DND-41 (cell line): ENCODE measurements at places on chromosomes 4 and X.

DNA sequence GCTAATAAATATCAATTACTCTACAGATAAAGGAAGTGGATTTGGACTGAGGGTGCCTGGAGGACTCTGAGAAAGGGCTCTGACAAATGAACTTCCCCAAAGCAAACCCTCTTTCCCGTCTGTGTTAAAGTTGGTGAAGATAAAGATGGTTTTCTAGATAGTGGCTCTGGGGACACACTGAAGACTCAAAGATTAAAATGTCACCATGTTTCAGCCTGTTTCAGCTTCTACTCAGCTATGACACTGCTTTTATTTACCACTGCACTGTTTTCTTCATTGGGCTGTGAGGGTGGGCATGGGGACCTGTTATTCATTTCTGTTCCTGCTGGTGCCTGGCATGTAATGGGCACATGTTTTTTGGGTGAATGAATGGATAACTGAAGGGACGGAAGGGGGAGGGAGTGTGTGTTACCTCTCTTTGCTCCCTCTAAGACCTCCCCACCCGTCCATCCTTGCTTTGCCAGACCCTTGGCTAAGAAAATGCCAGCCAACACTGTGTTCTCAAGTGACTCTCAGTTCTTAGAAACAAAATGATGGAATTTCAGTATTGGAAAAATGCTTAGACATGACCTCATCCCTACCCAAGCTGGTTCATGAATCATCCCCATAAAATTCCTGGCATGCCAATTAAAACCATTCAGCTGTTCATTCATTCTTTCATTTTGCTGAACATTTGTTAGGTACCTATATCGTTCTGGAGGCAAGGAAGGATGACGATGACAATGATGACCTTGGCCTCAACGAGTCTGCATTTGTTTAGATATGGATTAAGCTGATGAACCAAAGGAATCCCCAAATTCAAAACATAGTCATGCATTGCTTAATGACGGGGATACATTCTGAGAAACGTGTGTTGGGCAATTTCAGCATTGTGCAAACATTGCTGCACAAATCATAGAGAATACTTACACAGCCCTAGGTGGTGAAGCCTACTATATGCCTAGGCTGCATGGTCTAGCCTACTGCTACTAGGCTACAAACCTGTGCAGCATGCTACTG is 13.4 kb upstream of the STK32B start:
- DNase-seq: no peak
- no peaks in the 10 kb centered on the region for H3K27me3 ChIP-seq
- no peak overlapping the region for H3K4me3 ChIP-seq
- no peaks in the 10 kb centered on the region for H3K36me3 ChIP-seq
- peaks cover 42% of the 10 kb centered on the region for H3K4me1 ChIP-seq
- 0 out of 2 replicates have a peak overlapping the region, but pooled peaks have one; percentile 30 for H3K27ac ChIP-seq

GRCh38 chrX:105744946-105745345 is 77.4 kb upstream of the NRK start:
- no peak overlapping the region for H3K27ac ChIP-seq
- DNase-seq: no peak
- H3K4me1 ChIP-seq: no peaks in the 10 kb centered on the region
- H3K36me3 ChIP-seq: no peaks in the 10 kb centered on the region
- H3K27me3 ChIP-seq: no peaks in the 10 kb centered on the region

- peaks cover 6% of the 10 kb centered on the region for H3K27me3 ChIP-seq
- H3K4me3 ChIP-seq: no peak overlapping the region
- no peak for DNase-seq
Observed at GRCh38 chr4:82124932-82125786, 248.6 kb downstream of the HNRNPD start.

- H3K4me1 ChIP-seq: no peaks in the 10 kb centered on the region
- H3K27ac ChIP-seq: no peak overlapping the region
- peaks cover 5% of the 10 kb centered on the region for H3K27me3 ChIP-seq
- no peaks in the 10 kb centered on the region for H3K36me3 ChIP-seq
Observed at GRCh38 chr4:143482840-143483239, 30.7 kb upstream of the SMARCA5 start.

- no peaks in the 10 kb centered on the region for H3K36me3 ChIP-seq
- DNase-seq: no peak
- no peak overlapping the region for H3K4me3 ChIP-seq
- no peak overlapping the region for H3K27ac ChIP-seq
Observed at GRCh38 chr4:183478926-183479325, 25.9 kb upstream of the ING2 start.

DNA sequence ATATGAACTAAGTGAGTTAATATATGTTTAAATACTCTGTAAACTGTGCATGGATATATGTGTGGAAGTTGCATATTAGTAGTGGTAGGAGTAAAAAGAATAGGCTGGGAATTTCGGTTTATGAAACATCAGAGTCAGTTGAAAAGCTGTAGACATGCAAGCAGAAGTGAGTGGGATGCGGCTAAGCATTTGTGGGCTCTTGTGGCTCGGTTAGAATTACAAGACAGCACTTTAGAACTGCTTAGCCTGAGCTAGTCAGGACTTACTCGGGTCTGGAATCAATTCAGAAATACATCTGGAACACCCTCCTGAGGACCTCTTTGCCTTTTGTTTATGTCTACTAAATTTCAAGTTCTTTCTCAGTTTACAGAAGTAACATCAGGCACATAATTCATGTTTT is 93.6 kb downstream of the AFF2 start:
- H3K4me1 ChIP-seq: no peaks in the 10 kb centered on the region
- H3K36me3 ChIP-seq: no peaks in the 10 kb centered on the region
- DNase-seq: no peak
- no peak overlapping the region for H3K4me3 ChIP-seq

GRCh38 chrX:114611018-114611619 is 27.2 kb downstream of the HTR2C start:
- H3K27me3 ChIP-seq: no peaks in the 10 kb centered on the region
- H3K36me3 ChIP-seq: no peaks in the 10 kb centered on the region
- no peak overlapping the region for H3K4me3 ChIP-seq
- H3K4me1 ChIP-seq: no peaks in the 10 kb centered on the region
- DNase-seq: peak; percentile 13

GRCh38 chr4:181770971-181771370 is 472.2 kb upstream of the TENM3 start:
- H3K27ac ChIP-seq: no peak overlapping the region
- H3K4me1 ChIP-seq: no peaks in the 10 kb centered on the region
- DNase-seq: no peak
- H3K4me3 ChIP-seq: no peak overlapping the region

GRCh38 chrX:38175139-38175538 is 45.5 kb downstream of the SRPX start:
- H3K4me3 ChIP-seq: no peak overlapping the region
- no peak overlapping the region for H3K27ac ChIP-seq
- no peaks in the 10 kb centered on the region for H3K4me1 ChIP-seq

- H3K27me3 ChIP-seq: no peaks in the 10 kb centered on the region
- H3K4me1 ChIP-seq: no peaks in the 10 kb centered on the region
- H3K4me3 ChIP-seq: no peak overlapping the region
- no peak overlapping the region for H3K27ac ChIP-seq
- DNase-seq: no peak
Observed at GRCh38 chrX:14896273-14896672, 23.1 kb downstream of the MOSPD2 start.

DNA sequence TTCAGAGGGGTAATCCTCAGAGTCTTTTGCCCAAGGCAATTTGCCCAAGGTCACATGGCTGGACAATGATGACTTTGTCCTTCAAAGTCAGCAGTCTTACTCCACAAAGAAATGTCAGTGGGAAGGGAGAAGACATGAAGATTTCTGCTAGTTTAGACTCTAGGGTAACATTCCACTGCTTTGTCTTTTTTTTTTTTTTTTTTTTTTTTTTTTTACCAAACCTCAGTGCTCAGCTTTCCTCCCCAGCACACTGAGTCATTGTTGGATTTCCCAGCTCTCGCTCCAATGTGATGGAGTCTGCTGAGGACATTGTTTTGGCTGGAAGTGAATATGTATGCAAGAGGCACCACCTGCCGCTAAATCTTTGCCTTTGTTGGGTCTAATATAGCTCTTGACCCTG is 7.2 kb upstream of the C1QTNF7 start:
- peaks cover 3% of the 10 kb centered on the region; the same call in 1 of the 2 replicates for H3K4me1 ChIP-seq

DNA sequence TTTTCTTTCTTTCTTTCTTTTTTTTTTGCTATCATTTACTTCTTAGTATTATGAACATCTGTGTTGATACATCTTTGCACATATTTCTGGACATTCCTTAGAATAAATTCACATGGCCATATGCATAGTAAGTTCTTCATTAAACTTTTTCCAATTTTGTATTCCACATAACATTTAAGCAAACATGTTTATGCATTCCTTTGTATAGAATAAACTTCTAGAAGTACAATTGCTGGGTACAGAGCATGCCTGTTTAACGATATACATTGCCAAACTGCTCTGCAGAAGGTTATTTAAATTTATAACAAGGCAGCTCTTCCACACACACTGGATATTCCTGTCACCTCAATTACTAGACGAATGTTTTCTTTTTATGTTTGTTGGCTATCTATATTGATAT is 36.0 kb upstream of the STIM2 start:
- H3K27me3 ChIP-seq: no peaks in the 10 kb centered on the region
- H3K36me3 ChIP-seq: no peaks in the 10 kb centered on the region
- DNase-seq: no peak
- no peaks in the 10 kb centered on the region for H3K4me1 ChIP-seq

DNA sequence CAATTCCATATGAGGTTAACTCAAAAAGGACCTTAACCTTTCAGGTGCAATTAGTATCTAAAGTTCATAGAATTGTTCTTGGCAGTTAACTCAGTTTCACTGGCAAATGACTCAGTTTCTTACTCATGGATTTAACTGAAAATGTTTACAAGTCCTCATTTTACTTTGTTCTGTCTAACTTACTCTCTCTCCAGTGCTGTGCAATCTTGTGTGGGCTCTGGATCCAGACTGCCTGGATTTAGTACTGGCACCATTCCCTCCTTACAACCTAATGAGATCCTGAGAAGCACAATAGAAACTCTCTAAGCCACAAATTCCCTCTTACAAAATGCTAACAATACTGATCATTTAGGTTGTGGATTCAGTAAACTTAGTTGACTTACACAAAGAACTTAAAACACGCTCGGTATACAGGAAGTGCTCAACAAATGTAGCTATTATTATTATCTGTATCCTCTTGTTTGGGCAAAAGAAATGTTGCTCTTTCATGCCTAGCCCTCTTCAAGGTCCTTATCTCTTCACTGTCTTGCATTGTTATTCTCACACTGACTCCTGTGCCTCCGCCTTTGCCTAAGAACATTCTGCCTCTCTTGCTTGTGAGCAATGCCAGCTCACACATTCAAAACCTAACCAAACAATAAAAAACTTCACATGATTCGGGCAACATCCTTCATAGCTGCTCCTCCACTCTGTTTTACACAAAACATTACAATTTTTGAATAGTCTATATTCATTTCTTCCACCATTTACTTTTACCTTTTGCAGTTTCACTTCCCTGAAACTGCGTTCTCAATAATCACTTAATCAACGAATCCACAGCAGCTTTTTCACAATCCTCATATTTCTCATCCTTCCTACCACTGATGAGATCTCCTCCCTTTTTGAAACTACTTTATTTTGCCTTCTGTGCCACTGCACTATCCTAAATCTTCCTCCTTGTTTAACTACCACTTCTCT is 91.8 kb downstream of the PDE5A start:
- DNase-seq: no peak
- H3K4me3 ChIP-seq: no peak overlapping the region
- H3K27ac ChIP-seq: no peak overlapping the region

GRCh38 chrX:21865436-21865835 is 9.6 kb downstream of the YY2 start:
- no peaks in the 10 kb centered on the region for H3K4me1 ChIP-seq
- H3K27ac ChIP-seq: no peak overlapping the region
- DNase-seq: no peak
- H3K4me3 ChIP-seq: no peak overlapping the region
- no peaks in the 10 kb centered on the region for H3K27me3 ChIP-seq

DNA sequence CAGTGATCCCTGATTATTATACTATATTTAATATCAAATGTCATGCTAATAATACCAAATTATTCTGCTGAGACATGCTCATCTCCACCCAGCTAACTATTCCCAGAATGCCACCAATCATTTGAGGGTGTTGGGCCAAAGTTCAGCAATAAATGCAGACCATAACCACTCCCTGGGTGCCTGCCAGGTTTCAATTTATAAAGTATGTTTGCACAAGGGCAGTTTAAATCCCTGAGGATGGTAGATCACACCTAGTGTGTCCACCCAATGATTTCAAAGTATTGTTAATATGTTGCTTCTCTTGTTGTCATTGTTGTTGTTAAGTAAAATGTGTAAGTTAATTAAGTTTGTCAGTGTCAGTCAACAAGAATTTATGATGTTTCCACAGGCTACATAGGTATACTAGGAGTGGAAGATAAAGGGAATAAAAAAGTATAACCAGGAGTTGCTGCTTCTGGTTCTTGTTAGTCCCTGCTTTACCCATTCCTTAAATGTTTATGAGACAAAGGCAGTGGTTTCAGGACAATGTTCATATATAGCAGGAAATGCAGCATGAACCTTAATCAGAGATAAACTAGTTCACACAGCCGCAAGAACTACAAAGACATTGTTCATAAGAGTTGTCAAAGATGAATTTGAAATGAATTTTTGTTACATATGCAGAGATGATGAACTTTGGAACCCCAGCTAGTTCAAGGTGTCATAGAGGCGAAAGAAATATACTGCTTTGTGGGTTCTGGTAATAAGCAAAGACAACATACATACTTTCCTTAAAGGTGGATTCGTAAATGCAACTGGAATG is 25.5 kb downstream of the HPGD start:
- H3K36me3 ChIP-seq: no peaks in the 10 kb centered on the region
- no peak for DNase-seq
- H3K4me1 ChIP-seq: no peaks in the 10 kb centered on the region
- H3K27ac ChIP-seq: no peak overlapping the region

- no peak overlapping the region for H3K4me3 ChIP-seq
- no peaks in the 10 kb centered on the region for H3K27me3 ChIP-seq
- peaks cover 71% of the 10 kb centered on the region for H3K36me3 ChIP-seq
- H3K4me1 ChIP-seq: no peaks in the 10 kb centered on the region
- no peak for DNase-seq
Observed at GRCh38 chr4:1338752-1339414, 8.1 kb upstream of the UVSSA start.

GRCh38 chr4:176277162-176277904 is 8.3 kb upstream of the ASB5 start:
- no peaks in the 10 kb centered on the region for H3K4me1 ChIP-seq
- H3K27me3 ChIP-seq: peaks cover 7% of the 10 kb centered on the region
- peak; percentile 21 for DNase-seq
- no peak overlapping the region for H3K4me3 ChIP-seq
- no peak overlapping the region for H3K27ac ChIP-seq
- H3K36me3 ChIP-seq: no peaks in the 10 kb centered on the region
